Renal cortex interstitium (tissue), 15 donors: ENCODE measurements at places on chromosomes 4 and X.

DNA sequence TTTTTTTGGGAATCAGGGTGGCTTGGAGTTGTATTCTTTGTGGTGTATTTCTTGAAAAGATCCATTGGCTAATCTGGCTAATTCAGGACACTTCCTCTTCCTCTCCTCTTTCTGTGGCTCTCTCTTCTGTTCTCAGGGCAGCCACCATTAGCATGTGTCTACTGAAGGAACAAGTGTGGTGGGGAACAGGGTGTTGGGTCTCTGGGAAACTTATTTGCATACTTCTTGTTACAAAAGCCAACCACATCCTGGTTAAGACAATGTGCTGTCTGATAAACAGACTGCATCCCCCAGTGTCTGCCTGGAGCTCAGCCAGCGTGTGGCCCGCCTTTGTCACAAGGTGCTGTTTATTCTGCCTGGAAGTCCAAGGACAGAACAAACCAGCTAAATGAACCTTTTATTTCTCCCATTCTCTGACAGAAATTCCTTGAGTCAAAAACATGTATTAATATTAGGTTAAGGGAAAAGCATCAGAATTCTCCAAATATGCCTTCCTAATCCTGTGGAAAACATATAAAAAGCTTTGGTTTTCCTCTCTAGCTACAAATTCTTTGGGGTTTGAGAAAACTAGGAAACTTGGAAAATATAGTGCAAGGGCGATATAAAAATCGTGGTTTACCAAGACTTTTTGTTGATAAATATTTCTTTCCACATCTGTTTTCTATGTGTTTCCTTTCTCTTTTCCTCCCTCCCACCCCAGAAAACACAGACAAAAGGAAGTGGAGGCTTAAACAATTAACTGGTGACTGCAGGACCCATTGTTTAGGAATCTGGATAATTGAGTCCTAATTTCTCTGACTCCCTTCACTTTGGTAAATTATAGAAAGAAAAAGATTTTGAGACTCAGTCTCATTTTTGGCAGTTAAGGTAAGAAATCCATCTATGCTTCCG lies 203.6 kb downstream of the SPRY1 start:
- no peak for DNase-seq

DNA sequence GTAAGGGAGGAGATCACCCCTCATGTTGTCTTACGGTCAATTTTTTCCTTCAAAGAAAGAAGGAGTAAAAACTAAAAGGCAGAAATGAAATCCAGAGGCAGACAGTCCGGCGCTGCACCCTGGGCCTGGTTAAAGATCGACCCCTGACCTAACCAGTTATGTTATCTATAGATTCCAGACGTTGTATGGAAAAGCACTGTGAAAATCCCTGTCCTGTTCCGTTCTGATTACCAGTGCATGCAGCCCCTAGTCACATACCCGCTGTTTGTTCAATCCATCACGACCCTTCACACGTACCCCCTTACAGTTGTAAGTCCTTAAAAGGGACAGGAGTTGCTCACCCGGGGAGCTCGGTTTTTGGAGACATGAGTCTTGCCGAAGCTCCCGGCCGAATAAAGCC lies 105.6 kb upstream of the JADE1 start:
- DNase-seq = no peak

GRCh38 chrX:12210196-12210815 lies 72.0 kb downstream of the FRMPD4 start:
- no peak for DNase-seq

- DNase-seq = no peak
Observed at GRCh38 chr4:113657586-113658233, 103.8 kb downstream of the CAMK2D start.

- no peak for DNase-seq
Observed at GRCh38 chr4:125316401-125316790, 1.6 kb downstream of the FAT4 start.
